ENCODE measurements at places on chromosomes 2 and 18.
A peak's percentile ranks its signal among the peaks of the same experiment; 100 is the strongest.

GRCh38 chr2:235366807-235367206, 127.0 kb upstream of the AGAP1 start:
- DNase-seq = no peak

DNA sequence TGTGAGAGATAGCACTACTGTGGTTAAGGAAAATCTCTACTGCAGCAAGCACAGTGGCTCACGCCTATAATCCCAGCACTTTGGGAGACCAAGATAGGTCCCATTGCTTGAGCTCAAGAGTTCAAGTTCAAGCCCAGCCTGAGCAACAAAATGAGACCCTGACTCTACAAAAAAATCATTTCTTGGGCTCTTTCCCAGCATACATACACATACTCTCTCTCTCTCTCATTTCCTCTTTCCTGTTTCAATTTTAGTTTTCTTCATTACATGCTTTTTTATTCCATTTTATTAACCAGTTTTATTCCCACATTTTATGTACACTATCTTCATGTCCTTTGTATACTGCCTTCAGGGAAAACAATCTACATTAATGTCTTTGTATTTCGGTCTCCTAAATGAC, 14.6 kb downstream of the WDR33 start:
- DNase-seq = no peak

DNA sequence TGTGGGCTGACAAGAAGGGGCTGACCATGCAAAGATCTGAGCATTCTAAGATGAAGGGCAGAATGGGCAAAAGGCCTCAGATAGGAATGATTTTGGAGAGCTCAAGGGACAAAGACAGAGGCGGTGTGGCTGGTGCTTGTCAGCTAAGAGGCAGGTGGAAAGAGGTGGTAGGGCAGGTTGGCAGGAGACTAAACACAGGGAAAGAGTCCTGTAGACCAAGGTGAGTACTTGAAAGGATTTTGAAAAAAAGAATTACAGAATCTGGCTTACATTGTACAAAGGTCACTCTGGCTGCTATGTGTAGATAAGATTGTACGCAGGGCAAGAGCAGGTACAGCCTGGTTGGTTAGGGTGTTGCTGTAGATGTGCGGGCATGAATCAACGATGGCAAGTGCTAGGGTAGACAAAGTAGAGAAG, 50.6 kb downstream of the STK39 start:
- no peak for DNase-seq

- no peak for DNase-seq
These were observed 307.3 kb downstream of the GBX2 start for GRCh38 chr2:235860871-235861270.

- DNase-seq = peak; percentile 69
These were observed 219.0 kb downstream of the SH3BP4 start for GRCh38 chr2:235170536-235171521.

- no peak for DNase-seq
These were observed 104.6 kb downstream of the ITGB1BP1 start for GRCh38 chr2:9318461-9319337.

DNA sequence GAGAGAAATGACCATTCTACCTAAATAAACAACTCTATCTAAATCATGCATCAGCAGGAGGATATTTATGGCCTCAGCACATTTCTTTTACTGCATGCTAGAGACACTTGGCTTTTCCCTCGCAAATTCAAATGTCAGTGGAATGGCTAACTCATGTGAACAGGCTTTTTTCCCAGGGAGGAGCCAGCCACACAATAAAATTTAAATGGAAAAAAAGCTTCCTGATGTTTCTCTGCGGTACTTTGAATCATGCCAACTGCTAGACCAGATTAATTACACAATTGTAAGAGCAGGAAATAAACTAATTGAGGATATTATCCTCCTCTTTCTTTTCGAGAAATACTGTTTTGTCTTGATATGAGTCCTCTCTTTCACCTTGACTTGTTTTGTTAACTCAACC, 676.3 kb downstream of the IRS1 start:
- no peak for DNase-seq

DNA sequence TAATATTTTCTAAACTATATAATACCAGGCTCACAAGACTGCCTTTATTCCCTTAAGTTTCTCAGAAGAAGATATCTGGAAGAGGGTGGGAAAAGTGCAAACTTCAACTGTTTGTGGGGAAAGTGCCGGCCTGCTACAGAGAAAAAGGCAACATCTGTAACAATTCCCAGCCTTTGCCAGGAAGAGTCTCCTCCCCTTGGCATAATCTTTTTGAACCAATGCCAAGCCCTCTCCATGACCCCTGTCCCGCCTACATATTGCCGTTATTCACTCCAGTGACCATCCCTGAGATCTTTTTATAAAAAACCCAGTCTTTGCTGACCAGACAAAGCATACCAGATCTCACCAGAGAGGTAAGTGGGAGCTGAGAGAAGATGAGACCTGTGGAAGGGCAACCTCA, at the start of gene REG3G:
REG3G (plus strand) TSS at position 282 of the 400 bp plus-strand sequence. CDS start 392 bp downstream, outside the sequence.
- DNase-seq = no peak

DNA sequence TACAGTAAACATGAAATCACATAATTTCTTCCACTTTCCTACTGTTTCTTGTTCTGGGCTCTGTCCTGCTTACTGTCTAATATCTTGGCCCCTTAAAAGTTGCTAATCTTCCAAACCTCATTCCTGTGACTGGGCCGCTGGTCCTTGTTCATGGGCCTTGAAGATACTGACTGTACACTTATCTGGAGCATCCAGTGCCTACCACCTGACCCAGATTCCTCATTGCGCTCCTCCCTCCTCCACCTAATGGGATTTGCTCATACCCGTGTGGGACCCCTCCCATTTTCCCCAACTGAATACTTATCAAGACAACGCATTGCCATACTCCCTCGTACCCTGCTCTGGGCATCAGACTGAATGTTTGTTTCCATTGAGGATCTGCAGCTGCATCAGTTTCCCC, 6.1 kb upstream of the IL37 start:
- DNase-seq = no peak

GRCh38 chr2:150282771-150283371, 204.6 kb downstream of the RND3 start:
- no peak for DNase-seq

DNA sequence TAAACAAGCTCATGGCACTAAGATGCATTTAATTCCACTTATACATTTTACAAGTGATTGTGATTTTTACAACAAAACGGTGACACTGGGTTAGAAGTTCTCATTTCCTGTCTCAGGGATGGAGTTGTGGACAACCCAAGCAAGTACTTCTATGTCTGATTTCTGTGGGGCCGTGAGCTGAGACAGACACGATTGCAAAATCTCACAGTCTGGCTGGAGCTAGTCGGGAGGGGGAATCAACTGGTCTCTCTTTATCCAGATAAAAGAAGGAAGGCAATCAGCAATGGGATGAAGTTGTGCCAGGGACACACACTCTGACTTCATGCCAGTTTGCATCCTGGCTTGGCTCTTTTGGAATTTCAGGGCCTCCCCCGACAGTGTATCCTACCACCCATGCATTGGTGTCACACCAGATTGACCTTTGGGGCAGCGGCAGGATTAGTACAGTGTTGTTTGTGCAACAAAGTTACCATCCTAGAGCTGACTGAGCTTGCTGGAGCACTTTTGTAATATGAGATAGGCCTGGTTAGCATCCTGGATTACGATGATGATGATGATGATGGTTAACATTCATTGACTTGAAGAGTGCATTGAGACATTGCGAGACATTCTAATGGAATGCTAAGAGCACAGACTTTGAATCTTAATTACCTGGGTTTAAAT, 98.8 kb downstream of the CTAGE1 start:
- DNase-seq = no peak

- DNase-seq = no peak
These were observed 27.5 kb downstream of the OSBPL1A start for GRCh38 chr18:24370120-24370519.
